Activated CD4-positive, alpha-beta T cell treated with anti-CD3 and anti-CD28 coated beads, Interleukin-2, amount 50 U/mL, for 48 hours (primary cell): ENCODE measurements at places on chromosomes 4 and X.

DNA sequence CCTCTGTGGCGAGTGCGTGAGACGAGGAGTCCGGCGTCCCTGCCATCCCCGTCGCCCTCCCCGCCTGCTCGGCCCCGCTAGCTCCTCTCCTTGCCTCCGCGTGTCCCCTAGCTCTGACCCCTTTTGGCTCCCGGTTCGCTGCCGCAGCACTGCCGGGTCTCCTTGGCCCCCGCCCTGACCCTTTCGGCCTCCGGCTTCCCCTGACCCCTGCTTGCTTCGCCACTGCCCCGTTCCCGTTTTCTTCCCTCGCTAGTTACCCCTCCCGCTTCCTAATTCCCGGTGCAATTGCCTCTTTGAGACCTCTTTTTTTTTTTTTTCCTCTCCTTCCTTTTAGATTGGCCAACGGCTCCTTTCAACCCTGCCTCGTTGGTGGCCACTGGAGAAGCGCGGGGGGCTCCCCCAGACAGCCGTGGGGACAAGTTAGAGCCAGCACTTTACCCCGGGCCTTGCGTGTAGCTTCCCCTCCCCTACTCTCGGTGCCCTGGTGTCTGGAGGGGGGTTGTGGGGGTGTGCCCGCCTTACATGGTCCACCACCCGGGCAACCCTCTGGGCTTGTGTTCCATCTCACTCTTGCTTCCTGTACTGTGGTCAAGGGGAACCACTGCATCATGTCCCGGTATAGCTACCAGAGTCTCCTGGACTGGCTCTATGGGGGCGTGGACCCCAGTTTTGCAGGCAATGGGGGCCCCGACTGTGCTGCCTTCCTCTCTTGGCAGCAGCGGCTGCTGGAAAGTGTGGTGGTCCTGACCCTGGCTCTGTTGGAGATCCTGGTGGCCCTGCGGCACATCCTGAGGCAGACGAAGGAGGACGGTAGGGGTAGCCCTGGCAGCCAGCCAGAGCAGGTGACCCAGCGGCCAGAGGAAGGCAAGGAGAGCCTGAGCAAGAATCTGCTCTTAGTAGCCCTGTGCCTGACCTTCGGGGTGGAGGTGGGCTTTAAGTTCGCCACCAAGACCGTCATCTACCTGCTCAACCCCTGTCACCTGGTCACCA, 548 bp downstream of the TMEM164 start:
- peak; percentile 9 for DNase-seq

DNA sequence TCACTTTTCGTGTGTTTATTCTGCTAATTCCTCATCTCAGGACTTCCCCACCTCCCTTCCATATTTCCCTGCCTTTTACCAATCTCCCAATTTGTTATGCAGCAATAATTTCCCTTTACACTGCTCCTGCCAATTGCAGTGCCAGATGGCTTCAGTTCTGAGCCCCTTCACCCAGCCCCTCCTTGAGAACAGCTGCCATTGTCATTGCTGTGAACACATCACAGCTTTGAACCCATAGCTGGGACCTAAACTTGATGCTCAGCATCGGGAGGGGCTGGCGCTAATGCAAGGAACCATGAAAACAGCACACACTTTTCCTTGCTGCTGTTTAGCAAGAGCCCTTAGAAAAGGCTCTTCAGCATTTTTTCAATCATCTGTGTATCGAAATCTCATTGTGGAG, 104.9 kb downstream of the ALPK1 start:
- DNase-seq, result no peak

- DNase-seq, result no peak
Measured at GRCh38 chr4:74682567-74683359, 111.6 kb downstream of the BTC start.

- DNase-seq, result no peak
Measured at GRCh38 chr4:148986951-148987350, 544.7 kb upstream of the NR3C2 start.

- no peak for DNase-seq
Measured at GRCh38 chr4:128322986-128323385, 35.4 kb upstream of the PGRMC2 start.

- no peak for DNase-seq
Measured at GRCh38 chr4:70515367-70516250, 2.8 kb upstream of the AMTN start.

- DNase-seq, result no peak
Measured at GRCh38 chr4:45701621-45702020, 422.2 kb downstream of the GABRG1 start.

DNA sequence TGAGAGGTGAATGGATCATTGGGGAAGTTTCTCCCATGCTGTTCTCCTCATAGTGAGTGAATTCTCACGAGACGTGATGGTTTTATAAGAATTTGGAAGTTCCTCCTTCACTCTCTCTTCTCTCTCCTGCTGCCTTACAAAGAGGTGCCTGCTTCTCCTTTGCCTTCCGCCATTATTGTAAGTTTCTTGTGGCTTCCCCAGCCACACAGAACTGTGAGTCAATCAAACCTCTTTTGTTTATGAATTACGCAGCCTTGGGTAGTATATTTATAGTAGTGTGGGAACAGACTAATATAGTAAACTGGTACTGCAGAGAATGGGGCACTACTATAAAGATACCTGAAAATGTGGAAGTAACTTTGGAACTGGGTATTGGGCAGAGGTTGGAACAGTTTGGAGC, 7.8 kb upstream of the CTAG2 start:
- no peak for DNase-seq

DNA sequence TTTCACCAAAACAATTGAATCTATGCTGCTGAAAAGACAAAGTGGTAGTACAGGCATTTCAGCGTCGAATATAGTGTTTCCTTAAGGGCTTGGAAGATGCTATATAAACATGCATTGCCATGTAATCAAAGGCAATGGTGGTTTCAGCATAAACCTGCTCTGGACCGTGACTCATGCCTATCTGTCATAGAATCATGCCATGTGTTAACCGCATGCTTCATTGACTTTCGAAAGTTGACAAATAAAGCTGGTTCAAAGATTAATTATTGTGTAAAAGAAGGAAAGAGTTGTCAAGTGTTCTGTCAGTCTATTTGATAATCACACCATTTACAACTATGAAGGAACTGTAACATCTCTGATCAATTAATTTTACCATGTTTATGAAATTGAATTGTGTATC, 83.2 kb downstream of the FUNDC1 start:
- no peak for DNase-seq

DNA sequence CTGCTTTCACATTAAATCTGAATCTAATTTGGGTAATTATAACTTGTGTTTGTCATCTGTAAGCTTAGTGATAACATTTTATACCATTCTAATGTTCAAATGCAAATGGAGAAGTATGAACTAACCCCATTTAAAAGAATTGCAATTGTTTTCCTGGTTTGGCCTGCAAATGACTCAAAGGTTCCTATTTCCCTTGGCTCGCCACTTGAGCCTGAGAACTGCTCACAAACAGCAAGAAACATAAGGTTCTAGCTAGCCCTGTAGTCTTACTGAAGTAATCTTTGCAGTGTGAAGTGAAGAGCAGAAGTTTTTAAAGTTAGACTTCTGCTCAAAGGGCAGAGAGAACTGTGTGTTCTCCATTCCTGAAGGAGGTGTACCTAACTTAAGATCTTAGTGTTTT, 27.2 kb downstream of the UPRT start:
- no peak for DNase-seq

- no peak for DNase-seq
Measured at GRCh38 chr4:165461159-165461821, 82.5 kb downstream of the CPE start.
